ENCODE measurements at places on chromosomes 12 and 14.
A peak's percentile ranks its signal among the peaks of the same experiment; 100 is the strongest.

- peak; percentile 55 for DNase-seq
These were observed 419 bp upstream of the ATXN7L3B start for GRCh38 chr12:74537126-74537706.

GRCh38 chr14:68789821-68790643, 2.8 kb downstream of the ZFP36L1 start:
- no peak for DNase-seq

- DNase-seq, result no peak
These were observed 129.1 kb upstream of the MAX start for GRCh38 chr14:65231286-65231980.

- no peak for DNase-seq
These were observed 4.6 kb upstream of the LDHB start for GRCh38 chr12:21662122-21662792.

DNA sequence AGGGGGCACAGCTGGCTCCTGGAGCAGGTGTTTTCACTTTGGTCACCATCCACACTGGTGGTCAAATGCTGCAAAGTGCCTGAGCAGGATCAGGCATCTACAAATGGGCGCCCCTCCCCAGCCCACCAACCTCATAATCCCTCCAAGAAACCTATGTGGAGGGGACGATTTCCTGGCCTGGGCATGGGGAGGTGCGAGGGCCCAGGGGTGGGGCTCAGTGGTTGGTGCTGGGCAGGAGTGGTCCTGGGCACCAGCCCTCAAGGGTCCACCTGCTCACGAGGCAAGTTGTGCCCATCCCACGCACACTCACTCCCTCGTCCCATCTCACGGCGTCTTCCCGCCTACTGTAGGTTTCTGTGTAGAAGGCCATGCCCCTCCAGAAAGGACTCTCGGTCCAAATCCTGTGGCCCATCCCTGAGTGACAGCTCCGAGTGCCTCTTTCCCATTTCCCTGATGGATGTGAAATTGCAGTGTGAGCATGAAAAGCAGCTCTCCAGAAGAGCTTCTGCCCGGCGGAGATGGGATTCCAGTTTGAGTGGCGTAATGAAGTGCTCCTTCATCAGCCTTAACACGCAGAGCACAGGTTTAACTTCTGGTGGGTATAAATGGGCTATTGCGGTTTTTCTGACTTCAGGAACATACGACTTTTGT, 36.9 kb downstream of the SLC15A4 start:
- no peak for DNase-seq

DNA sequence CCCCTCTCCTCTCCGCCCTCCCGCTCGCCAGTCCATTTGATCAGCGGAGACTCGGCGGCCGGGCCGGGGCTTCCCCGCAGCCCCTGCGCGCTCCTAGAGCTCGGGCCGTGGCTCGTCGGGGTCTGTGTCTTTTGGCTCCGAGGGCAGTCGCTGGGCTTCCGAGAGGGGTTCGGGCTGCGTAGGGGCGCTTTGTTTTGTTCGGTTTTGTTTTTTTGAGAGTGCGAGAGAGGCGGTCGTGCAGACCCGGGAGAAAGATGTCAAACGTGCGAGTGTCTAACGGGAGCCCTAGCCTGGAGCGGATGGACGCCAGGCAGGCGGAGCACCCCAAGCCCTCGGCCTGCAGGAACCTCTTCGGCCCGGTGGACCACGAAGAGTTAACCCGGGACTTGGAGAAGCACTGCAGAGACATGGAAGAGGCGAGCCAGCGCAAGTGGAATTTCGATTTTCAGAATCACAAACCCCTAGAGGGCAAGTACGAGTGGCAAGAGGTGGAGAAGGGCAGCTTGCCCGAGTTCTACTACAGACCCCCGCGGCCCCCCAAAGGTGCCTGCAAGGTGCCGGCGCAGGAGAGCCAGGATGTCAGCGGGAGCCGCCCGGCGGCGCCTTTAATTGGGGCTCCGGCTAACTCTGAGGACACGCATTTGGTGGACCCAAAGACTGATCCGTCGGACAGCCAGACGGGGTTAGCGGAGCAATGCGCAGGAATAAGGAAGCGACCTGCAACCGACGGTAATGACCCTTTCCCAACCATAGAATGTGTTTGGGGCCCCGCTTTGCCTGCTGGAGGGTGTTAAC, 615 bp downstream of the CDKN1B start:
- DNase-seq, result no peak

DNA sequence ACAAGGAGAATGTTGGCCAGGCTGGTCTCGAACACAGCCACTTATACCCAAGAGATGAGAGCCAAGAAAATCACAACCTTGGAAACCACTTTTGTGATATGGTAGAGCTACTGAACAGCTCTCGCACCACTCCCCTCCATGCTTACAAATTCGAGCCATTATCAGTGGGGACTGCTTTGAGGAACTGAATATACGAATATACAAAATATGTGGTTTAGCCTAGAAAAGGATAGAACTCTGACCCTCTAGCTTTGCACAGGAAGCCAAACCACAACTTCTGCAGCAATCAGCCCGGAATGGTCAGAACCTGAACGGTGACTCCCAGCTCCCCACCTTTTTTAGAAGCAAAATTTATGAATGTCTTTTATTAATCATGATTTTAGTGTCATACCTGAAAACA, 129.8 kb upstream of the TMEM132C start:
- DNase-seq, result no peak

- DNase-seq, result no peak
These were observed 1.7 kb upstream of the KRT80 start for GRCh38 chr12:52193532-52193931.

DNA sequence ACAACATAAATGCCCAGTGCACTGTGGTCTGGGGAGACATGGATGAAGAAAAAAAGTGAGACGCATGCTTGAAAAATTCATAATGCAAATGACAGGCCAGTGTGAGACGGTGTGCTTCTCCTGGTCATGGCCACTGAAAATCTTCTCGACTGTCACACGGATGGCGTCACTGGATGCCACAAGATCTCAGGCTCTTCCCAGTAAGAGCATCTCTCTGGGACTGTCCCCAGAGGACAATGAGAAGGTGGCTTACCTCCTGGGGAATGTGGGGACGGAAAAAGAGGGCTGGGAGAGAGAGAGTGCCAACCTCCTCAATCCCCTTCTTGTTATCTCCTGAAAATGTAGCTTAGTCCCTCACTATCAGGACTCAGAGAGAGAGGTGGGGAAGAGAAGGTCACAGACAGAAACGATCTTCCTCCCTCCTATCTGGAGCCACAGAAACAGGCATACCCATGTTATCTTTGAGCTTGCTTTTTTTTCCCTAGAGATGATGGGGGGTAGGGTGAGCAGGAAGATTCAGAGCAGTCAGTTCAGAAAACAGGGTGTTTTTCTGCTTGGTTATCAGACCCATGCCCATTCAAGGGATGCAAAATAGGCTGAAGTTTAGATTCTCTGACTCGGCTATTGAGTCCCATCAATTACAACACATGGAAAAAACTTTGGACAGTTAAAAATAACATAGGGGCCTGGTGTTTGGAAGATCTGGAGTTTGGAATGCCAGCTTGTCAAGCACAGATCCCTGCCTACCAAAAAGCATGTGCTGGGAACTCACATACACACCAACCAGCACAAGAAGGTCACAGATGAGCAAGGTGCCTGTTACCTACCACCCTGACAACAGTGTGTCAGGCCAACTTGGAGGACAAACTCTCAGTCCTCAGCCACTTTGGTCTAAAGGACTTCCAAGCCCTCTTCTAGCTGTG, 24.2 kb downstream of the DPF3 start:
- no peak for DNase-seq

DNA sequence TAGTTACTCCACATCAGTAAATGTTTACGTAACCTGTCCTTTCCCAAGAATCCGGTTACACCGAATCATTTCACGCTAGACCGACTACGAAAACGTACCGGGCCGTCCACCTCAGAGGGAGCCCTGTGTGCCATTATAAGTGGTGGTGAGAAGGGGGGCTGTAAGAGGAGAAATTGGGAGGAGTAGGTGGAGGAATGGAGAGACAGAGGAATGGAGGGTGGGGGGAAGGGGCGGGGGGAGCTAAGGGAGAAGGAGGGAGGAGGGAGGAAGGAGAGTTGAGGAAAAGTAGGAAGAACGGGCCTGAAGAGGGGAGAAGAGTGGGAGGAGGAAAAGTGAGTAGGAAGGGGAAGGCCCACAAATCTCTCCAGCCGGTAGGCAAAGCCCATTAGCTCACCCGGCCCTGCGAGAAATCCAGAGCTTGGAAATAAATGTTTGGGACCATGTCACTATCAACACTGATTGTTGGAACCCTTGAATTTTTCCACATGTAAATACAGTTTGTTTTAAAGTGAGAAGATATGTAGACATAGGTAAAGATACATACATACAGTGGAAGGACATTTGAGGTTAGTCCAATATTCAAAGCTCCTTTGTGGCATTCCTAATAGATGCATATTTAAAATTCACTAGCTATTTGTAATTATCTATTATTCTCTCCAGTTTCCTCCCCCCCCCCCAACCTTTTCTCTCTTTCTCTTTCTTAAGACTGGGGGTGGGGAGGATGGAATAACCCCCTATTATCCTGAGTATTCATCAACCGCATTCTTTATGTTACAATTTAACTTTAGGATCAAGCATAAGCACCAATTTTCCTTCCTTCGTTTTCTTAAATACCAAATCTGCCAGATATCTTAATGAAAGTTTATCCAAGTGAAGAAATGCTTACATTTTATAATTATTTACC, 2.1 kb upstream of the FOXG1 start:
- no peak for DNase-seq

GRCh38 chr12:47121146-47121545, 41.4 kb upstream of the AMIGO2 start:
- peak; percentile 15 for DNase-seq

GRCh38 chr14:63510538-63510937, 32.6 kb downstream of the PPP2R5E start:
- DNase-seq, result no peak

- DNase-seq, result no peak
These were observed 566.6 kb downstream of the RPS29 start for GRCh38 chr14:49019467-49020115.

GRCh38 chr12:25712169-25712568, 159.1 kb upstream of the LMNTD1 start:
- DNase-seq, result no peak

GRCh38 chr14:77008541-77008940, 20.0 kb downstream of the IRF2BPL start:
- no peak for DNase-seq

DNA sequence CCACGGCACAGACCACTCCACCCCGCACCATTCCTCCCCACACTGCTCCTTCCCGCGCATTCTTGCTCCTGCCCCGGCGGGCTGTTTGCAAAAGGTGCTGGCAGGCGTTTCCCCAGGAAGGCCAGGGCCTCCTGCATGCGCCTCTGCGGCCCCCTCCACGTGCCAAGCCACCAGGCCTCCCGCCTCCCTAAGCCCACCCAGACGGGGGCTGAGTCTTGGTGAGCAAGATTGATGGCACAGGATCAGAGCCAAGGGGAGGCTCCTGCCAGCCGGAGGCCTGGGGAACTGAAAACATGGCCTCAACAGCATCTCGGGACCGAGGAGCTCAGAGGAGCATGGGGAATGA, 328.3 kb upstream of the DIO3 start:
- DNase-seq, result no peak

GRCh38 chr12:120194534-120195395, at the start of gene GCN1:
TSS of gene GCN1 (minus strand) at chr12:120194715. CDS start at chr12:120194697, 18 bp downstream.
- peak; percentile 82 for DNase-seq

GRCh38 chr12:130835436-130835835, 3.6 kb downstream of the STX2 start:
- DNase-seq, result no peak

- DNase-seq, result no peak
These were observed 96.2 kb upstream of the USP15 start for GRCh38 chr12:62164036-62164435.

GRCh38 chr14:99586761-99587459, 17.1 kb downstream of the CCDC85C start:
- no peak for DNase-seq

DNA sequence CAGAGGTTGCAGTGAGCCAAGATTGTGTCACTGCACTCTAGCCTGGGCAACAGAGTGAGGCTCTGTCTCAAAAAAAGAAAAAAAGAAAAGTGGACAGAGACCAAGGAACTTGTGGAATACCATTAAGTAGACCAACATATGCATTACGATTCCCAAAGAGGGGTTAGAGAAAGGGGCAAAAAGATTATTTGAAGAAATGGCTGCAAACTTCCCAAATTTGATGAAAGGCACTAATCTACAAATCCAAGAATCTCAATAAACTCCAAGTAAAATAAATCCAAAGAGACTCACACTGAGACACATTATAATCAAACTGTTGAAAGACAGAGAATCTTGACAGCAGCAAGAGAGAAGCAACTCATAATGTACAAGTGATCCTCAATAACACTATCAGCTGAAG, 4.8 kb upstream of the OXA1L start:
- no peak for DNase-seq

DNA sequence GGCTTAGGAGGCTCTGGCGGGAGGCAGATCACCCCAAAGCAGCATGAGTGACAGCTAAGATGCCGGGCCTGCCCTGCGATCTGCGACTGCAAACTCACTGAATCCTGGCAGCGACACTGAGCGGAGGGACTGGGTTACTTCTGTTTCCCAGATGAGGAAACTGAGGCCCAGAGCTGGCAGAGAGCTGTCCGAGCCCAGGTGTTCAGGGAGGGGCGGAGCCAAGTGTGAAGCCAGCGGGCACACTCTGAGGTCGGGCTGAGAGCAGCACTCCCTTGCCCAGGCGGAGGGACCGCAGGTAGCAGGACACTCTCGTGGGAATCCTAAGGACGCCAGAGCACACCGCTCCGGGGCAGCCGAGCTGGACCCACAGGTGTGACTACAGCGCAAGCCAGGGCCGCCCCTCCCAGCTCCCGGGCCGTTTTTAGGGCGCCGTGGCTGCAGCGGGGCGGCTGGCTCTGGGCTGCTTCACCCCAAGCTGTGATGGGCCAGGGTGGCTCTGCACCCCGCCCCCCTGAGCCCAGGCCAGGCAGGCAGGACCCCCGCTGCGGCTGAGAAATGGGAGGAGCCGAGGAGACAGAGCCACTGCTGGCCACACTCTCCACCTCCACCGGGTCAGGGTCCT, 27.4 kb downstream of the MMP17 start:
- DNase-seq, result no peak

GRCh38 chr12:43722621-43723020, 36.0 kb downstream of the PUS7L start:
- no peak for DNase-seq

- DNase-seq, result no peak
These were observed 4.7 kb downstream of the LRP1-AS start for GRCh38 chr12:57142727-57143126.

DNA sequence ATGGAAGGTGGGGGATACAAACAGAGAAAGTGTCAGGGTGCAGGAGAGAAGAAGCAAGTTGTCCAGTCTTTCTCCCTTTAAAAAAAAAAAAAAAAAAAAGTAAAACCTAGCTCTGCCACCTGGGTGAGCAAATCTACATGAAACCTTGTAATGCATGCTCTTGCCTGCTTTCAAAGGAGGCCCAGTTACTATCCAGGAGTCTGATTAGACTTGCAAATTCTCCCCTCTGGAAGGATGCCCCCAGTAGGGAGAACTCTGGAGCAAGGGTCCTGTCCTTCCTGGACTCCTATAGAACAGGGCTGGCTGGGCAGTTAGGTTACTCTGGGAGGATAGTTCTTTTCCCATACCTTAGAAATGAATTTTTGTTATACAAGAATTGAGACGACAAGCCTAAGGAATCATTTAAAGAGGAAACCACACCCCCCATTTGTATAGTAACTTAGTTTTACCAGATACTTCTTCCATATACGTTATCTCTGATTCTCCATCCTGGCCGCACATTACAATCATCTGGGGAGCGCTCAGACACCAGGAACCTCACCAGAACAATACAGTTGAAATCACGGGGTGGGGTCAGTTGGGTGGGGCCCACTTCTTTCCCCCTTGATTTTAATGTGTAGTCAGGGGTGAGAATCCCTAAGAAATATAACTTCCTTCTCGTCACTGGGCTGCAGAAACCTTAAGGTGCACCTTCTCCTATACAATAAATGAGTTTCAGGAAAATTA, 30.5 kb downstream of the RAB35 start:
- DNase-seq, result no peak

GRCh38 chr14:69617796-69618195, 6.4 kb downstream of the SUSD6 start:
- no peak for DNase-seq
